ENCODE measurements at places on chromosomes 1 and 21.

DNA sequence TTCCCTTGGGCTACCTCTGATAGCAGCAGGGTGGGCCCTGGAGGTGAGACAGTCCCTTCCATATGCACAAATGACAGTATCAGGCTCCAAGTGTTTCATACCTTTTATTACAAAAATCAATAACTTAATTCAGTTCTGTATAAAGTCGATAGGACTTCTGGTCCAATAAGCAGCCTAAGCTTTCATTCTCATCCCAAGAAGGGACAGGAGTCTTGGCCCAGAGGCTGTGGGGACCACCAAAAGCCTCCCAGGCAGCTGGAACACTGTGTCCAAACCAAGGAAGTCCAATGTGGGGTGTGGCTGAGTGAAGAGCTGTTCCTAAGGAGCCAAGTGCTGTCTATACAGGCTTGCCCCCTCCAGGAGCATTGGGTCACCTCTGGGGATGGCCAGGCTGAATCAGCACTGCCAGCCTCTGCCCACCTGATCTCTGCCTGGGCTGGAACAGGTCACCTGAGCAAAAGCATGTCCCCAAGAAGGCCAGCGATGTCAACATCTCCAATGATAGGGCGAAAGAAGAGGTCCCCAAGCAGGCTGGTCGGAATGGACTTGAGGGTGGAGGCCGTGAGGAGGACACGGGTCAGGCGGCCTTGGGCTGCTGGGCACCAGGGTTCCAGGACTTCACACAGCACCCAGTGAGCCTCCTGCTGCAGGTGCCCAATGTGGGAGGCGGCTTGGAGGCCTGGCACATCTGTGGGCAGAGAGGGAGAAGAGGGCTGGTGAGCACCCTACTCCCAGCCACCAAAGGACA, 2.2 kb downstream of the NR0B2 start:
- DNase-seq, result no peak

DNA sequence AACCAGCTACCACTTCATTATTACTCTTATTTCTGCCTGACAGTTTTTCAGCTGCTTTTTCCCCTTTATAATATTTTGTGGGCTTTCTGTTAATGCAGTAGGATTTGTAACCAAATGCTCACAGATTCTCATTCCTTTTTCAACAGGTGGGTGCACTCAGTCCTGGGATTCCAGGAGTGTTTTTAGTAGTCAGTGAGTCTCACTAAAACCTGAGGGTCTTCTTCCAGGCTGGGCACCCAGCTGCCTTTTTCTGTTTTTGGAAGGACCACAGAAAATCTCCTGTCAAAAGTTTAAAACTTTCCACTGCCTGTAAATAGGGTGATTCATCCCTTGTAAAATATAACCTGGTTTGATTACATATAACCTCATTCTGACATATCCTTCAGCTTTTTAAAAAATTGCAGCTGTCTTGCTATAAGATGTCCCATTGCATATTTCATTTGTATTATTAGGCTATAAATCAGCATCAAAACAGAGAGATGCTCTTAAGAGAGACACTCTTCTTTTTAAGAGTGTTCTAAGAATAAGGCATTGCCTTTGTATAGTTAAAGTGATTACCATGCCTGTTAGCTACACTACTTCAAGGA, 16.8 kb upstream of the CEP350 start:
- no peak for DNase-seq

- DNase-seq, result peak; percentile 39
Measured at GRCh38 chr21:45278156-45278911, 9.4 kb downstream of the POFUT2 start.

GRCh38 chr1:94284476-94284875, 47.1 kb upstream of the ARHGAP29 start:
- no peak for DNase-seq

DNA sequence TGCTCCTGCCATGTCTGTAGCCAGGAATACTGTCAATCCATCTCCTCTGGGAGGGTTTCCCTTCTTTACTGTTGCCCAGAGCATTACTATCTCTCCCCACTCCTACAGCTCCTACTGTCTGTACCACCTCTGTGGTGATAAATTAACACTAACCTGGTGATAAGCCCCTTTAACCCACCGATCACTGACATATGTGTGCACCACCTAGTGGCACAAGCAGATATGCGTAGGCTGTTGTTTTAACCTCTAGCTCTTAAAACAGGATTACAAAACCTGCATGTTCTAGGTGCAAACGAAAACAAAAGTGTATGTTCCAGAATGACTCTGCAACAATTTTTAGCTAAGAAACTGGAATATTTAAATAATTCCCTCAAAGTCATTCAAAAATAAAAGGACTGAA, 93.9 kb upstream of the BEND5 start:
- peak; percentile 75 for DNase-seq

DNA sequence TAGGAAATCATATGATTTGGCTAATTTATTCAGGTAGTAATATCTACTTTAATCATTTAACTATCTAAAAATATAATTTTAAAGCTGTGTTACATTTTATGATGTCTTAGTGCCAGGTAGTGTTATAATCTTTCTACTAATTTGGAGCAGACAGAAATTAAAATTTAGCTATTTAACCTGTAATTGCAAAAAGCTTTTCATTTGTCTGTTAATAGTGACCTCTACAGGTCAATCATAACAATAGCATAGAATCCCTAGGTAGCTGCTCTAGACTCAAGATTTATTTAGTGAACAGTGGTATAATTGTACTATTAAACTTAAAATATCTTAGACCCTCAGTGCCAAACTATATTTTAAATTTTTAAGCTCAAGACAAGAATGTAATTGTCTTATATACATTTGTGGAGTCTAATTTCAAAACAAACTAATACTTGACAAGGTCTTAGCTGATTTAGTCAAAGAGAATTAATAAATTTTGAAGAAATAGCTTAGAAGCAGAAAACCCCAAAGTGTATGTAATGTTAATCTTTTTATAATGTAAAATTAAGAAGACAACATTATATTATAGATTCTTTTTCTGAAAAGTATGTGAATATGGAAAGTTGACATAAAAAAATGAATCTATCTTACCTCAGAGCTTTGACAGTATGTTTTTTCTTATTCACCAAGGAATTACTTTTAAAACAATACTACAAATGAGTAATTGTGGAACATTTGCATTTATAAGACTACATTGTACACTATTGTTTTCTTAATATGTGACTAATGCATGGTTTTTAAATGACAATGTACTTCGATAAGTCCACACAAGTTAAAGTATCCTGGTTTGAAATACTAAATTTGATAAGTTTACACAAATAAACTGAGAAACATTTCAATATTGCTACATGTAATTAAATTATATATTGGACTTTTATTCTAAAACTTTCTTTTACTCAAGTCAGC, 64.1 kb upstream of the RNPC3 start:
- no peak for DNase-seq

DNA sequence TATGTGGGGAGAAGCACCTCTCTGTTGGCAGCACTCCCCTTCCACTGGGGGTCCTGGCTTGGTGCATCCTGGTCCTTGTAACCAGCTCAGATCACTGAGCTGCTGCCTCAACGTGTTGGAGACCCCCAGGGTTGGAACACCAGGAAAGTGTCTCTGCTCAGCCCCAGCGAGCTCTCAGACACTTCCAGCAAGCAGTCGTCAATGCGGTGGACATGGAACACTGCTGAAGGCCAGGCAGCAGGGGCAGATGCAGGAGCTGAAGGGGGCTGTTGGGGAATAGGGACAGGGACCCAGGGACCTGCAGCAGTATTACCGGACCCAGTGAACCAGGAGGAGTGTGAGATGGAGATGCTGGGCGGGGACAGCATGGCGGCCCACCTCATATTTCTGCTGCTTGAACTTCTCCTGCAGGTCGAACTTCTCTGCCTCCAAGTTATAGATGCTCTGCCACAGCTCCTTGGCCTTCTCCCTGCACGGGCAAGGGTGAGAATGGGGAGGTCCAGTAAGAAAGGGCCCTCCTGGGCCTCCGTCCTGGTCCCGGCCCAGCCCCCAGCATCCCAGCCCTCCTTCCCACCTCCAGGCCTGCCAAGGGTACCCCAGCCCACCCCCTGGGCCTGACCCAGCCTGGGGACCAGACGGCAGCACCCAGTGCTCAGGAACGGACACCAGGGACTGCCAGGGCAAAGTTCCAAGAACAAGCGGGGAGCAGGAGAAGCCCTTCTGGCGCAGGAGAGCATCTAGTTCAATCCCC, 16.4 kb downstream of the TNNT2 start:
- DNase-seq, result peak; percentile 37

- DNase-seq, result no peak
Measured at GRCh38 chr1:17412093-17412870, 27.2 kb downstream of the RCC2 start.

GRCh38 chr1:210654176-210654981, 325.7 kb downstream of the HHAT start:
- no peak for DNase-seq

GRCh38 chr1:180268556-180269075, 38.6 kb downstream of the LHX4 start:
- peak; percentile 66 for DNase-seq

DNA sequence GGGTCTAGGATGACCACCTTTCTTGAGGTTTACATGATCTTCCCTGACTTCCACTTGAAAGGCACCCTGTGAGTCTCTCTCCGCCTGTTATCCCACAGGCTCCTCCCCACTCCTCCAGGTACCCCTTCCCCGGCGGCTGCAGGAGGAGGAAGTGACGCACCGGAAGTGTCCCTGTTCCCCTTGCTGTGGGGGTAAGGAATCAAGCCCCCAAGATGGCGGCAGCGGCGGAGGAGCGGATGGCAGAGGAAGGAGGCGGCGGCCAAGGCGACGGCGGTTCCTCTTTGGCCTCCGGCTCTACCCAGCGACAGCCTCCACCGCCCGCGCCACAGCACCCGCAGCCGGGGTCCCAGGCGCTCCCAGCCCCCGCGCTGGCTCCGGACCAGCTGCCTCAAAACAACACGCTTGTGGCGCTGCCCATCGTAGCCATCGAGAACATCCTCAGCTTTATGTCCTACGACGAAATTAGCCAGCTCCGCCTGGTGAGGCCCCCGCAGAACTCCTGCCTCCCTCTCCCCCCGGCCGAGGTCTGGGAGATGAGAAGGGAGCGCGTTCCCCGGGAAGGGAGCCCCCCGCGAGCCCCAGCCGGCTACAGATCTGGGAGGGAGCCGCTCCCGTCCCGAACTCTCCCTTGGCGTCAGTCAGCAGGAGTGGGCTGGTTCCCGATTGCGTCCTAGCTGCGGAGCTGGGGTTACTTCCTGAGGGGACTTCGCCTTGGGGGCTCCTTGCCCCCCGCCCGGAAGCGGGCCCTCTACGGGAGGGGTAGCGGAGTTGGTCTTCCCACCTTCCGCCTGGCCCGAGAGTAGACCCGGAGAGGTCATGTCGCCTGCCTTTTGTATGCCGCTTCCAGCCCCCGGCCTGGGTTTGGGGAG, at the start of gene FBXO28:
TSS of gene FBXO28 (plus strand) at position 194 of the 869 bp plus-strand sequence. CDS start at position 213, 19 bp downstream.
- peak; percentile 97 for DNase-seq

DNA sequence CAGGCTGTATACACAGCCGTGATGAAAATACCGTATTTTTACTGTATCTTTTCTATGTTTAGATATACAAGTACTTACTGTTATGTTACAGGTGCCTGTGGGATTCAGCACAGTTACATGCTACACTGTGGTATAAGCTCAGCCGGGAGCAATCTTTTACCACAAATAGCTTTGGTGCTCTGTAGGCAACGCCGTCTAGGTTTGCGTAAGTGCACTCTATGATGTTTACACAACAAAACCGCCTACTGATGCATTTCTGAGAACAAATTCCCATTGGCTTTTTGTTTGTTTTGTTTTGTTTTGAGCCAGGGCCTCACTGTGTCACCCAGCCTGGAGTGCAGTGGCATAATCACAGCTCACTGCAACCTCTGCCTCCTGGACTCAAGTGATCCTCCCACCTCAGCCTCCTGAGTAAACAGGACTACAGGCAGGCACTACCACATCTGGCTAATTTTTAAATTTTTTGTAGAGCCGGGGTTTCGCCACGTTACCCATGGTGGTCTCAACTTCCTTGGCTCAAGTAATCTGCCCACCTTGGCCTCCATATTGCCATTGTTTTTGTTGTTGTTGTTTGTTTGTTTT, 81.0 kb downstream of the SCCPDH start:
- no peak for DNase-seq

- DNase-seq, result no peak
Measured at GRCh38 chr21:36113647-36114428, 21.0 kb upstream of the CBR3 start.

All from endodermal cell (in vitro differentiated cells).